A673 (cell line): ENCODE measurements at places on chromosomes 2 and 18. TPM values are rescaled to one million over a fixed set of nuclear protein-coding genes. Genes with fewer than 3 reads are reported as not detected.

CHRNG gene
- total RNA-seq = not detected in 2 replicates

ALPP gene
- total RNA-seq = not detected in 2 replicates

LYG1 gene
- 1.1 and 2.4 TPM in 2 replicates for total RNA-seq

ZC3H15 gene
- 86.1 and 95.1 TPM in 2 replicates for total RNA-seq

RBM44 gene
- total RNA-seq = 0.95 and 1.4 TPM in 2 replicates

RAB17 gene
- total RNA-seq = 0.62 TPM in 1 of 2 replicates, not detected in the other

CNOT11 gene
- 51.7 and 53.7 TPM in 2 replicates for total RNA-seq

UGT1A3 gene
- total RNA-seq = not detected in 2 replicates

C2orf69 gene
- total RNA-seq = 16.4 and 18.0 TPM in 2 replicates

SRBD1 gene
- 16.7 and 21.9 TPM in 2 replicates for total RNA-seq

IL1B gene
- 1.3 and 2.1 TPM in 2 replicates for total RNA-seq

SERPINB13 gene
- total RNA-seq = 0.49 and 0.50 TPM in 2 replicates

TMEM178A gene
- 0.21 and 0.81 TPM in 2 replicates for total RNA-seq

ERBB4 gene
- total RNA-seq = 37.5 and 40.6 TPM in 2 replicates

DIPK1C gene
- not detected in 2 replicates for total RNA-seq

FEV gene
- total RNA-seq = 8.0 and 12.6 TPM in 2 replicates

AKAIN1 gene
- total RNA-seq = not detected in 2 replicates

ANKRD53 gene
- 0.50 and 0.64 TPM in 2 replicates for total RNA-seq

ICOS gene
- not detected in 2 replicates for total RNA-seq

LRRTM4 gene
- total RNA-seq = 0.13 and 0.15 TPM in 2 replicates

ASB18 gene
- total RNA-seq = not detected in 2 replicates

TUBA3E gene
- total RNA-seq = not detected in 2 replicates

SERPINB10 gene
- not detected in 2 replicates for total RNA-seq

MOGAT1 gene
- not detected in 2 replicates for total RNA-seq

SIX3 gene
- total RNA-seq = 0.56 and 0.59 TPM in 2 replicates

NCKAP5 gene
- total RNA-seq = 26.6 and 33.1 TPM in 2 replicates

DNAJC5G gene
- total RNA-seq = 2.4 and 2.7 TPM in 2 replicates

RGPD3 gene
- total RNA-seq = 0.30 and 0.57 TPM in 2 replicates

NETO1 gene
- total RNA-seq = 12.1 and 17.6 TPM in 2 replicates

BBS5 gene
- 11.5 TPM in 2 replicates for total RNA-seq

UGT1A8 gene
- not detected in 2 replicates for total RNA-seq

POTEJ gene
- not detected in 2 replicates for total RNA-seq

MGAT5 gene
- total RNA-seq = 11.0 and 14.0 TPM in 2 replicates

PLB1 gene
- 0.39 TPM in 1 of 2 replicates, not detected in the other for total RNA-seq
